Kidney tubule cell (primary cell): ENCODE measurements at places on chromosomes 7 and 10.

GRCh38 chr10:71255808-71256660 lies 43.7 kb downstream of the UNC5B start:
- DNase-seq, result peak; percentile 36

- DNase-seq, result no peak
Observed at GRCh38 chr7:37445064-37445723, 3.5 kb downstream of the ELMO1 start.

GRCh38 chr7:141664450-141664849 lies 37.5 kb downstream of the DENND11 start:
- no peak for DNase-seq

- DNase-seq, result no peak
Observed at GRCh38 chr7:103865442-103865841, 124.0 kb downstream of the RELN start.

DNA sequence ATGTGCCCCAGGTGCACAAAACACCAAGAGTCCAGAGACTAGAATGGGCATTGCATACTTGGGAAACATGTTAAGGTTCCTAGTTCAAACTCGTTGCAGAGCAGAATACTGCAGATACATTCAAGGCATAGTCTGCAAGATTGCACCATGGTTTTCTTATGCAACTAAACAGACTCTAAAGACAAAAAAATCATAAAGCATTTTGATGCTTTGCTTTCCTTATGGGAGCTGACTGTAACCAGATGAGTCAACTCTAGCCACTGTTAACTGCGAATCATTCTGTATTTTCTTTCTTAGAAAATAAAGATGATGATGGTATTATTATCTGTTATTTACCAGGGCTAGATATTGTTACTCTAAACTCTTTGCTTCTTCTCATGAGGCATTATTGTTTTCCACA lies 19.7 kb downstream of the TRUB1 start:
- peak; percentile 5 for DNase-seq

GRCh38 chr10:97781618-97782331 lies 10.0 kb upstream of the SFRP5 start:
- no peak for DNase-seq
